ENCODE measurements at places on chromosomes 6 and 20.

DNA sequence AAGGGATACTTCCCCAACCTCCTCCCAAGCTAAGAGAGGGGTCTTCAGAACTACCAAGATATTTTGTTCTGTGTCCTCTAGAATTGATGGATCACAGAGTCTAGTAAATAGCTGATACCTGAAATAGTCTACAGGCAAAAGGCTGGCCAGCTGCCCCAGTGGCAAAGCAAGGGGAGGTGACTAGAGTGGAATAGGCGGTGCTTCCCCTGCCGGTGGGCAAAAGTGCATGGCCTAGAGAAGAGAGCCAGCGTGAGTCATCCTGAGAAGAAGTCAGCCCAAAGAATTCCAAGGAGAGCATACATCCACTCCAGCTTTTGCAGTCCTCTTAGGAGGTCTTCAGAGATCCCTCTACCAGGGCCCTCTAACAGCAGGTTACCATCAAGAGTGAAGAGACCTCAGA lies 14.7 kb downstream of the DPPA5 start:
- no peak for DNase-seq

GRCh38 chr6:8736156-8736895 lies 301.0 kb upstream of the SLC35B3 start:
- DNase-seq = no peak

- DNase-seq = no peak
Observed at GRCh38 chr20:62437927-62438326, 10.6 kb upstream of the RBBP8NL start.

- DNase-seq = peak; percentile 30
Observed at GRCh38 chr20:6828794-6829423, 61.4 kb downstream of the BMP2 start.

- no peak for DNase-seq
Observed at GRCh38 chr6:136127873-136128272, 122.2 kb downstream of the MTFR2 start.
